Progenitor cell of endocrine pancreas (in vitro differentiated cells): ENCODE measurements at places on chromosomes 12 and 14.

DNA sequence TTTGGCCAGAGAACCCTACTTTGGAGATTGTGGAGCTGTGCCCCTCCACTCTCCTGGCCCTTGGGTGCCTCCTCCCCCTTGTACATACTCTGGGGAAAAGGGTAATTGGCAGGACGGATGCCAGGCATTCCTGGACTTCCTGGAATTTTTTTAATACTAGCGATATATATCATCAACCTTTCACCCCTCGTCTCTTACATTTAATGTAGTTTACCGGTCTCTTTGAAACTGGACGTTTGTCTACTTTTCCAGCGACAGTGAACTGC is 767 bp upstream of the CRY1 start:
- DNase-seq: no peak

GRCh38 chr12:127065595-127065994 is 1201.4 kb upstream of the TMEM132C start:
- no peak for DNase-seq

DNA sequence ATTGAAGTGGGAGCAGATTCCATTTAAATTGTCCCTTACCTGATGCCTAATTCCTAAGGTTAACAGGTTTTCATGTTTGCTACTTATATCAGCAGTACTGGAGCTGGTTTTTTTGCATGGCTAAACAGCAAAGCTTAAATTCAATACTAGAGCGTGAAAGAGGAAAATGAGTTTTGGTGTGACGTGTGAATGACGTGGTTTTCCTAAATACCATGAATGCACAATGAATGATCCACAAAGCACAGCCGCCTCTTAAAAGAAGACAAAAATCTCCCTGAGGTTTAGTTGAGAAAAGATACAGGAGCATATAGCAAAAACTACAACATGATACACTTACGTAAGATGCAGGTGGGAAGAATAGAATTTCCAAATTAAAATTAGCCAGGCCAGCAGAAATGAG is 731.1 kb downstream of the DIO2 start:
- DNase-seq: no peak

- DNase-seq: no peak
Observed at GRCh38 chr14:106037380-106037779, 511.0 kb downstream of the TMEM121 start.

- DNase-seq: no peak
Observed at GRCh38 chr12:15350643-15351042, 28.3 kb downstream of the PTPRO start.

DNA sequence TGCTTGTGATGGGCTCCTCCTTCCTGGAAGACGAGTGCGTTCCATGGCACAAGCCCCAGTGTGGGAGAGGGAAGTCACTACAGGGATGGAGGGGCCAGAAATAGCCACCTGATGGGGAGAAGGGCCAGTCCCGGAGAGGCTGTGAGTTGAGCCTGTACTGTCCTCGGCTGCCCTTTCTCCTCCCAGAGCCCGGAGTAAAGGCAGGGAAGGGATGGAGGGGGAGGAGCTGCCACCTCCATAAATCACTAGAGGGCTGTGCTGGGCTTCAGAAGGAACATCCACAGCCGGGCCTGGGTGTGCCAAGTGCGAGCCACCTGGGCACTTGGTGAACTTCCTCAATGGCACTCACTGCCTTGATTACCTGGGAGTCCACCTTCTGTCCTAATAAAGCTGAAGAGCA is 110.1 kb downstream of the RBM19 start:
- no peak for DNase-seq
